ENCODE measurements at places on chromosomes 13 and 19.

DNA sequence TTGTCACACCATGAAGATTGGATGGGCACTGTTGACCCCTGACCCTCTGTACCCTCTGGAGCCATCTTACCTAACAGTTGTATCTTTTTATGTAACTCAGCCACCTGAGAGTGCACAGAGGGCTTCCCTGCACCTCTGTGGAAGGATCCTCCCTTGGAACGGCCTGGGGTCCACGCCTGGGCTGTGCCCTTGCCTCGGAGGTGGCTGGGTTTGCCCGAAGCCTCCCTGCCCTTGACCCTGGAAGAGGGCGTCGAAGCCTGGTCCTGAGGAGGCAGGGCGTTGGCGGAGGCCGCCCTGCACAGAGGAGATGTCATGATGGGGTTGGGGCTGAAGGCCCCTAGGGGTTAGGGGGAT, 241 bp downstream of the ODAD3 start:
- DNase-seq = no peak

DNA sequence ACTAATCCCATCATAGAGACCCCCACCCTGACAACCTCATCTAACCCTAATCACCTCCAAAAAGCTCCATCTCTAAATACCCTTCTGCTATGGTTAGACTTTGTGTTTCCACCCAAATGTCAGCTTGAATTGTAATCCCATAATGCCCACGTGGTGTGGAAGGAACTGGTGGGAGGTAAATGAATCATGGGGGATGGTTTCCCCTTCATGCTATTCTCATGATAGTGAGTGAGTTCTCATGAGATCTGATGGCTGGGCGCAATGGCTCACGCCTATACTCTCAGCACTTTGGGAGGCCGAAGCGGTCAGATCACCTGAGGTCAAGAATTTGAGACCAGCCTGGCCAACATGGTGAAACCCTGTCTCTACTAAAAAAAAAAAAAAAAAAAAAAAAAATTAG, 2.6 kb downstream of the VMAC start:
- DNase-seq = no peak

- DNase-seq = no peak
These were observed 8.5 kb upstream of the ELAVL3 start for GRCh38 chr19:11489378-11489777.

GRCh38 chr13:108427355-108427754, 157.8 kb downstream of the TNFSF13B start:
- no peak for DNase-seq

DNA sequence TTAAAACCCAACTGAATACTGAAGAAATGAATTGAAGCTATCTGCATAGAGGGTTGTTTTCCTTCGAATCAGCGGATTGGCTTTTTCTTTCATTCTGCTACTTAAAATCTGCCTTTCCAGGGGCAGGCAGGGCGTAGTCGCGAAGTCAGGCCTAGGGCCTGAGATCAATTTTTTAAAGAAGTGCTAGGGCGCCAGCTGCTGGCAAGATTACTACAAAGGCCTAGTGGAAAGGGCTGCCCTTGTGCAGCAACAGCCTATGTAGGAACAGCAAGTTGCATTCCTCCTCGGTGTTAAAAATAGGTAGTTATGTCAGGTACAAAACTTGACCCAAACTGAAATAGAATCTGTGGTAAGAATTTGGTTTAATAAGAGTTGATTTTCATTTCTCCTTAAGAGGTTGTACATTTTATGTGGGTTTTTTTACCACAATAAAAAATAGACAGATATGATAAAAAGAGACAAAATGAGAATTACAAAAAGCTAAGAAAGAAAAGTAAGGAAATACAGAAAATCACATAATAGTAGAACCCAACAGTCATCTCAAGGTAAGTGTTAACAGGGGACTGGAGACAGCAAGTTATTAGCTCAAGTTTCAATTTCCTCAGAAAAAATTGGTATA, 9.5 kb upstream of the URAD start:
- DNase-seq = no peak

DNA sequence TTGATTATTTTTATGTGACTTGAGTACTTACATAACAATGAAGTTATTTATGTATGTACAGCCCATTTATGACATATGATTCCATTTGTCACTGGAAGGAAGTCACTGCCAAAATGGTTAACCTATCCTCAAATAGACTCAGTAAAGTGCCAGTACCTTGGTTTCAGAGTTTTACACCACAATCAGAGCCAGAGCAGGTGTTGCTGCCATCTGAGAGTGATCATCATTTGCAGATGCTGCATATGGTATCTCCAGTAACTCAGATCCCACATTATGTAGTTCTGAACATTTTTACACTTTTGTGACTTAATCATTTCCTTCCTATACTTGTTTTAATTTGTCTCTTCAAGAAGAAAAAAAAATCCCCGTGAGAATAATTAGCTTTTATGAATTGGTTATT, 313.3 kb downstream of the HS6ST3 start:
- DNase-seq = no peak

DNA sequence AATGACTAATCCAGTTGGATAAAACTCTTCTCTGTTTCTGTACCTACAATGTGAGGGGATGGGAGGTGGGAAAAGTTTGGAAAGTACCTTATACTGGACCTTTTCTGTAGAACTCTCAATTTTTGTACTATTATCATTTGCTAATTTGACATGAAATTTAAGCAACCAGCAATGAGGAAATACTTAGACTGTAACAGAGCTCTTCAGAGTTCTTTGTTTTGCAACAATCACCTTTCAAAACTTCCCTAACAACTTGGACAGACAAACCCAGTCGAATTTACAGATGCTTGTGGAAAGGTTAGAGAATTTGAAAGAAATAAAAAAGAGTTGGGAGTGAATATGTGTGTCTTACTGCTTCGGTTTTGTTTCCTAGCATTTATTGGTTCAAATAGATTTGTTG, 16.8 kb downstream of the KBTBD7 start:
- no peak for DNase-seq

DNA sequence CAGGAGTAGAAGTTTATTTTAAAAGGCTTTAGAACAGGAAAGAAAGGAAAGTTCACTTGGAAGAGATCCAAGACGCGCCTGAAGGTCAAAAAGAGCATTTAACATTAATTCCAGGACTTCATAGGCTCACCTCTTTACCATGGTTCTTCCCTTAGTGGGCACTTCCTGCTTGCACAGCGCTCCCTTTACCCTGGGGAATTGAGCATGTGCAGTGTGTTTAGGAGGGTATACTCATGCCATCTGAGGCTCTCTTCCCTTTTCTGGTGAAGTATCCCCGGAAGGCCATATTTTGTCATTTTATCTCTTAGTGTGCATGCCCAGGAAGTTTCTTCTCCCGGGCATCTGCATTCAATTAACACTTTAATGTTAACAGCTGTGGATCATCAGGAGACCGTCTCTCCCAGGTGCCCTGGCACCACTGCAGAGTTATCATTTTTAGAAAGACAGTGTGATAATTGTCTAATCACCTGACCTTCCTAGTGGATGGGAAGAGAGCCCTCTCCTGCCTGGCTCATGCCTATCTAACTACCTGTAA, 66.1 kb upstream of the ABCC4 start:
- no peak for DNase-seq

- DNase-seq = no peak
These were observed 282.2 kb downstream of the SLITRK5 start for GRCh38 chr13:87953381-87953780.

GRCh38 chr13:112184261-112184660, 117.3 kb downstream of the SOX1 start:
- DNase-seq = no peak

DNA sequence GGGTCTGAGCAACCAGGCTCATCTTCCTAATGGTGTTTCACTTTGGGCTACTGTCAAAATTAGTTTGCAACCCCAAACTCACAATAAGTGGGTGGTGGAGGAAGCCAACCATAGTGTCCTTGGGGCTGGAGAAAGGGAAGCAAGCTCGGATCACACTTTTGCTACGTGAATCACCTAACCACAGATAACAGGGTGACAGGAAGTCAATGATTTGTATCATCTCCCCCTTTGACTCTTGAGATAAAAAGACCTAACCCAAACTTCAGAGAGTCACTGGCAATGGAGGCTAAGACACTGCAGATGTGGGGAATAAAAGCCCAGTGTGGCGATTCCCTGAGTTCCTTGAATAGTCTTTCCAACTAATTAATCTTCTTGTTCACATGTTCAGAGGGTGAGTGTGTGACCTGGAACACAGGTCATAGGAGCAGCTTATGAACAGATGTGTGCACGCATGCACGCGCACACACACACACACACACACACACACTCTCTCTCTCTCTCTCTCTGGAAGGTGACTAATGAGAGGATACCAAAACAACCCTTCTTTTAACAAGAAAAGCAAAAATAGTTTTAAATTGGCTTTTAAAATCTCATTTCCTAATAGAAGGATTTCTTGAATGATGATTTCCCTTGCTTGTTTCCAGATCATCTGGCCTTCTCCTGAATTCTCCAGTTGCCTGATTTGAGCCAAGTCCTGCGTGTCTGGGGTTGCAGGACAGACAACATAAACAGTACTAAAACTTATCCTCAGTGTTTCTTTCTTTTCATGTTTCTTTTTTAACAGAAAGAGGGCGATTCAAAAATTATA, 21.2 kb upstream of the DOCK9 start:
- DNase-seq = no peak

- DNase-seq = no peak
These were observed 480.5 kb upstream of the SLITRK1 start for GRCh38 chr13:84362777-84363176.

GRCh38 chr13:76874479-76874878, 11.7 kb downstream of the KCTD12 start:
- DNase-seq = no peak

- DNase-seq = no peak
These were observed 181.8 kb downstream of the TBC1D4 start for GRCh38 chr13:75299913-75300862.
